ENCODE measurements at places on chromosomes 2 and 18.

- DNase-seq: no peak
Observed at GRCh38 chr18:35027206-35027605, 14.0 kb upstream of the MAPRE2 start.

- no peak for DNase-seq
Observed at GRCh38 chr2:12606472-12607000, 110.2 kb upstream of the TRIB2 start.

DNA sequence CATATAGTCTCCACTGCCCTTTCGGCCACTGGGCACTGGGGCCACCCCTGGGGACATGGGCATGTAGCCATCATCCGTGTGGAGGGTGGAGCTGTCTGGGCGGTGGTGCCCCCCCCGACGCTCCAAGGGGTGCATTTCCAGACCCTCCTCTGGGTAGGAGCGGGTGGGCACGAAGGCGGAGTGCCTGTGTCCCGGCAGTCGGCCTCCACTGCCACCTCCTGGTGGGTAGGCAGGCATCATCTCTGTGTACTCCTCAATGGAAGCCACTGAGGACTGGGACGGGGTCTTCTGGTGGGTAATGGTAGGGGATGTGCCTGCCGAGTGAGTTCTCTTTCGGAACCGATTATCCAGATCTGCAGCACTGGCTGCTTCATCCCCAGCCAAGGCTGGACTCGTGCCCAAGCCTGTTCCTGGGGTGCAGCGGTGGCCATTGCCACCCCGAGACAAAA is 2.8 kb downstream of the IRS1 start:
- peak; percentile 16 for DNase-seq

- no peak for DNase-seq
Observed at GRCh38 chr2:74778381-74779264, 55.3 kb upstream of the HK2 start.

GRCh38 chr2:174511580-174512260 is 24.9 kb upstream of the GPR155 start:
- no peak for DNase-seq

- DNase-seq: no peak
Observed at GRCh38 chr2:68487773-68488355, 20.5 kb downstream of the APLF start.

All from stimulated activated CD4-positive, alpha-beta T cell treated with anti-CD3 and anti-CD28 coated beads, Interleukin-4, amount 100 ng/mL, for 1 hour (primary cell).